ENCODE measurements at places on chromosomes 1 and 21. TPM values are rescaled to one million over a fixed set of nuclear protein-coding genes. Genes with fewer than 3 reads are reported as not detected.

PTCH2 gene
- total RNA-seq: not detected

- H3K27ac ChIP-seq: no peak overlapping the region
- H3K27me3 ChIP-seq: no peaks in the 10 kb centered on the region
- H3K36me3 ChIP-seq: no peaks in the 10 kb centered on the region
Observed at GRCh38 chr21:25500598-25500997, 106.7 kb downstream of the MRPL39 start.

DNA sequence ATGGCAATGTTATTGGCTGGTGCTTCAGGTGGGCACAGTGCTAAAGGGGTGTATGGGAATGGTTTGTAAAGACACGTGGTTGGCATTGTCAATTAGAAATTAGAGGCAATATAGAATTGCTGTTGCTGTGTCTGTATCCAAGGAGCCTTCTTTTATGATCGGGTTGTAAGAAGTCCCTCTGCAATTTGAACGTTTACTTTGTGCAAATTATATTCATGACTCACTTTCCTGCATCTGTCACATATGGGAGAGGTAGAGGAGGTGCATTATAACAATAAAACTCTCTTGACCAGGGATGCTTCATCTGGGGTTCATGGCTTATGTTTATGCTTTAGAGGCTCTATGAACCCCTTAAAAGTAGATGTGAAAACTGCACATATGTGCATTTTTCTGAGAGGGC lies 130.4 kb upstream of the DNAH14 start:
- H3K4me3 ChIP-seq: no peak overlapping the region
- no peak overlapping the region for H3K27ac ChIP-seq
- H3K36me3 ChIP-seq: no peaks in the 10 kb centered on the region
- H3K27me3 ChIP-seq: no peaks in the 10 kb centered on the region

C4BPA gene
- not detected for total RNA-seq

PADI1 gene
- 0.73 TPM for total RNA-seq

DNA sequence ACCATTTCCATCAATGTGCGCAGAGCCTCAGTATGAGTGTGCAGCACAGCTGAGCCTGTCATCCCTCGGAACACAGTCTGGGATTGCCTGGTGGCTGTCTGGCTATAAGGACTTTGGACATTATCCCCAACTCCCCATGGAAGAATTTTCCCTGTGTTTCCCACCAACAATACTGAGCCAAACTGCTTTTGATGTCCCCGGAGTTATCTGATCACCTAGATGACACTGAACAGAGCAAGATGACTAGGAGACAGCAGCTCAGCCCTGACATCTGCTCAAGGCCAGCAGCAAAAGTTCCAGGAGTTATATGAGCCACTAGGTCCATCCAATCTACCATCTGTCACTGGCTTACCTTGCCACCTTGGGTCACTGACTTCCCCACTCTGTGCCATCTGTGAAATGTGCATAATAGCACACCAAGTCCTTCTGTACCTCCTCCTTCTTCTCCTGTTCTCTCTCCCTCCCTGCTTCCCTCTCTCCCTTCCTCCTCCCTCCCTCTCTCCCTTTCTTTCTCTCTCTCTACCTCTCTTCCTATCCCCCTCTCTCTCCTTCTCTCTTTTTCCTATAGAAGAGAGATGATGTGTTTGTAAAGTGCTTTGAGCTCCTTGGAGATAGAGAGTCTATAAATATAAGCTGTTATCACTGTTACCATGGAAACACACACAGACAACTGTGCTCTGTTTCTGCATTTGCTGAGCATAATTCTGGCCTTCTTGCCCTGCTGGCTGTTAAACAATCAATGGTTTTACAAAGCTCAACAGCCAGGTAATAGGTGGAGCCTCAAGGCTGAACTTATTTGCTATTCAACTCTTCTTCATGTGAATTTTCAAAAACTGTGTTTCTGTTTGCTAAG lies 19.7 kb upstream of the ATP1B1 start:
- no peaks in the 10 kb centered on the region for H3K4me1 ChIP-seq
- no peak overlapping the region for H3K4me3 ChIP-seq
- no peaks in the 10 kb centered on the region for H3K36me3 ChIP-seq

DNA sequence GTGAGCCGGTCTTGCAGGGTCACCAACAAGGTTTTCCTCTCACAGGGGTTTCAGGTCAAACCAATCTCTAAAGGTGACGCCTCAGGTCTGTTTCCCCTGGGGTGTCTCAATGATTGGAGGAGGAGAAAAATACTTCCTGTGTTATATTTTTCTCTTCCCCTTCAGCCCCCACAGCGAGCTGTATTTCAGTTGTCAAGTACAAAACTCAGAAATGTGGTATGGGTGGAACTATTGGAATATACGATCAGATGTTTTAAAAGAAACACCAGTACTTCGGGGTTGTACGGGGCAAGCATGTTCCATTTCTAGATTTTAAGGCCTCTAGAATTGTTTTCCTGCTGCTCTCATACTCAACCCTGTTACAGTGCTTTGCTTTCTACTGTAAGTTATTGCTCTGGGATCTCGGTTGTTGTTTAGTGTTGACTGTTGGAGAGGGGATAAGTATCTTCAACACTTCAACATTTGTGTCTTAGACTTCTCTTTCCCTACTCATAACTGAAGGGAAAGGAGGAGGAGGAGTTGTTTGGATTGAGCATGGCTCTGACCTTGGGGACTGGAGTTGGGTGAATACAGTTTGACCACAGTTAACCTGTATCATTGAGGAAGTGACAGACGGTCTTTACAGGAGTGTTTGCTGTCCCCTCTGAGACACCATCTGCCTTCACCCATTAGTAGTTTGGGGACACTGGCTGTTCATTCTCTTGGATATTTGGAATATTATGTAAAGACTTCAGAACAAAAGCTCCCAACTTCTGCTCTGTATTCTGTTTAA lies 2.0 kb downstream of the MAPKAPK2 start:
- H3K27ac ChIP-seq: no peak overlapping the region
- DNase-seq: no peak
- peak overlapping the region; percentile 85 for H3K4me3 ChIP-seq
- H3K4me1 ChIP-seq: peaks cover 28% of the 10 kb centered on the region
- peaks cover 13% of the 10 kb centered on the region for H3K27me3 ChIP-seq

- H3K27me3 ChIP-seq: no peaks in the 10 kb centered on the region
- H3K36me3 ChIP-seq: no peaks in the 10 kb centered on the region
- H3K4me1 ChIP-seq: no peaks in the 10 kb centered on the region
- H3K27ac ChIP-seq: no peak overlapping the region
- H3K4me3 ChIP-seq: no peak overlapping the region
- DNase-seq: no peak
Observed at GRCh38 chr1:8266436-8267165, 51.3 kb upstream of the SLC45A1 start.

- peak; percentile 57 for DNase-seq
- H3K27me3 ChIP-seq: no peaks in the 10 kb centered on the region
- H3K27ac ChIP-seq: 0 out of 2 replicates have a peak overlapping the region, but pooled peaks have one; percentile 40
- H3K4me1 ChIP-seq: peaks cover 21% of the 10 kb centered on the region
- no peak overlapping the region for H3K4me3 ChIP-seq
Observed at GRCh38 chr1:189620471-189620870, 857.2 kb downstream of the BRINP3 start.

DNA sequence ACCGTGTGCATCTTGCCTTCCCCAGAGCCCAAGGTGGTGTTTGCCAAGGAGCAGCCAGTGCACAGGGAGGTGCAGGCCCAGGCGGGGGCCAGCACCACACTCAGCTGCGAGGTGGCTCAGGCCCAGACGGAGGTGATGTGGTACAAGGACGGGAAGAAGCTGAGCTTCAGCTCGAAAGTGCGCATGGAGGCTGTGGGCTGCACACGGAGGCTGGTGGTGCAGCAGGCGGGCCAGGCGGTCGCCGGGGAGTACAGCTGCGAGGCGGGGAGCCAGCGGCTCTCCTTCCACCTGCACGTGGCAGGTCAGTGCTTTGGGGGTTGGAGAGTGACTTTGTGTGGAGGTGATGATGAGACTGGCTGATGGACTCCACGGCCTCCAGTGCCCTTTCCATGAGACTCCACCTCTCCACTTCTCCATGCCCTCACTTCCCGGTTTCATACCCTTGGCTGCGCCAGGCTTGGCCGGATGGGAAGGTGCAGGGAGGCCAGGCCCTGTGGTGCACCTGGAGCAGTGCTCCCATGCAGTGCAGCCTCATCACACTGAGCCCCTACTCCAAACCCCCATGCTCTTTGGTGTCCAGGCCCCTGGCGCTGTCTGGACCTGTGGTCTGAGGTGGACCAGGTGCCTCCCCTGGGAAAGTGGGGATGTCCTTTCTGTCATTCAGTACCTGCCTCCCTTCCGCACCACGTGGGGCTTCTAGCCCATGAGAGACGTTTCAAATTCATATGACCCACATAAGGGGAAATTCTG lies 49.0 kb downstream of the OBSCN start:
- H3K27me3 ChIP-seq: no peaks in the 10 kb centered on the region
- peaks cover 15% of the 10 kb centered on the region for H3K36me3 ChIP-seq
- no peak overlapping the region for H3K4me3 ChIP-seq

Measured in PC-3 (cell line).